ENCODE measurements at places on chromosomes 1 and 21.
A peak's percentile ranks its signal among the peaks of the same experiment; 100 is the strongest.

- DNase-seq, result peak; percentile 93
Measured at GRCh38 chr1:163361123-163361934, 39.6 kb downstream of the NUF2 start.

GRCh38 chr1:184836934-184837895, 82.6 kb upstream of the EDEM3 start:
- DNase-seq, result no peak

DNA sequence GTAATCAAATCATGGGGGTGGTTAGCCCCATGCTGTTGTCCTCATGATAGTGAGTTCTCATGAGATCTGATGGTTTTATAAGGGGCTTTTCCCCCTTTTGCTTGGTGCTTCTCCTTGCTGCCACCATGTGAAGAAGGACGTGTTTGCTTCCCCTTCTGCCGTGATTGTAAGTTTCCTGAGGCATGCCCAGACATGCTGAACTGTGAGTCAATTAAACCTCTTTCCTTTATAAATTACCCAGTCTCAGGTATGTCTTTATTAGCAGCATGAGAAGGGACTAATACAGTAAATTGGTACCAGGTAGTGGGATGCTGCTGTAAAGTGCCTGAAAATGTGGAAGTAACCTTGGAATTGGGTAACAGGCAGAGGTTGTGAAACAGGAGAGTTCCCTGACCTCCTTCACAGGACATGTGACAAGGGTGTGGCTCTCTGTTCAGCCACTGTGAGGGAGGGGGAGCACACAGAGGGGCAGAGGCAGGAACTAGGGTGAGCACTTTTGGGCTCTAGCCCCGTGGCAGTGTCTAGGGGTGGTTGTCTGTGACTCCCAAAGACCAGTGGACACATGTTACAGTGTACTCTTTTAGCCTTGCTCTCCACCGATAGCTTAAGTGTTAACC, 105.3 kb downstream of the BACH1 start:
- DNase-seq, result no peak

DNA sequence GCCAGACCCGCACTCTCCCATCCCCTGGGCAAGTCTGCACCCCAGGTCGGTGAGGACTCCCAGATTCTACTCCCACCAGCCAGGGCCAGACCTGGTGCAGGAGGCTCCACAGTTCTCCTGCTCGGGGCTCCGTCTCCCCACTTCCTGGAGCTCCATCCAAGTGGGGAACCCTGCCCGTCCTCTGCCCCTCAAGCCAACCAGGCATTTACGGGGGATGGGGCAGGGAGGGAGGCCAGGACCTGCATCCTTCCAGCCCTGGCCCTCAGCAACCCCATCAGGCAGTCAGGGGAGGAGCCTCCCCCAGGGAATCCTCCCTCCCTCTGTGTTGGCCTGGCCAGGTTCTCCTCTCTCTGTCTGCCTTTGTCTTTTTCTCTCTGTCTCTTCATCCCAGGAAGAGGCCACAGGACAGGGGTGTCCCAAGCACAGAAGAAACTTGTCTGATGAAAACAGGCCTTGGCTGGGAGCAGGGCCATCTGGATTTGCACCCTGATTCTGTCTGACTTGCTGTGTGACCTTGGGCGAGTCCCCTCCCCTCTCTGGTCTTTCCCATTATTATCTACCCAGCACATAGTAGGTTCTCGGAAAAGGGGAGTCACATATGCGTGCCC, 18.5 kb upstream of the EPHA2 start:
- no peak for DNase-seq

- no peak for DNase-seq
Measured at GRCh38 chr1:112470966-112471365, 37.8 kb upstream of the WNT2B start.

GRCh38 chr1:180793451-180793850, 119.2 kb upstream of the KIAA1614 start:
- no peak for DNase-seq

GRCh38 chr1:31007462-31007991, 58.0 kb downstream of the PUM1 start:
- no peak for DNase-seq

DNA sequence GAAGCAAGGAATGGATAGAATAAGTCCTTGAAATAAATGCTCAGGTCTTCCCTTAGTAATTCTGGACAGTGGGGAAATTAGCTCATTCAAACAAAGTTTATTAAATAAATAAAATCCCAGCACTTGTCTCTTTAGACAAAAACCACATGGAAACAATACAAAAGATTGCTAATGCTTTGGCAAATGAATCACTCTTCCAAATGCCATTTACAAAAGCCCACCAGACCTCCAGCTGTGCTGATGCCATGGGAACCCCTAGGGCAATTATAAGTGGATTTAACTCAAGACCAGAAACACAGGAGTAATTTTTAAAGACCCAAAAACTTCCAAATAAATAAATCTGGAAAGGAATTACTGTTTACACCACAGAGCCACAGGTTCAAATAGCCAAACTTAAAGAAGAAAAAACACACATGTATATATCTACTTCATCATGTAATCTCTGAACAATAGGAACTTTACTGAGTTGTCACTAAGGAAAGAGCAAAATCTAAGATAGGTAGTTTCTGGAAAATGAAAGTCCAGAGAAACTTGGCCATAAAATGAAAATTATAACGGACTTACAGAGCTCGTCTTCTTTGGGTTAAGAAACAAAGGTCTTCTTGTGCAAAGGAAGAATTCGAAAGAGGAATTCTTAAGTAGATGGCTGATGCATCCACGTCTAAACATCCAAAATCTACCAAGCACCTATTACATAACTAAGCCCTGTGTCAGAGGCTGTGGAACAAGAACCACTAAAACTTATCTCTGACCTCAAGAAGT, 399.4 kb downstream of the SMYD3 start:
- no peak for DNase-seq

GRCh38 chr1:13929313-13929712, 229.3 kb downstream of the PRDM2 start:
- DNase-seq, result no peak

DNA sequence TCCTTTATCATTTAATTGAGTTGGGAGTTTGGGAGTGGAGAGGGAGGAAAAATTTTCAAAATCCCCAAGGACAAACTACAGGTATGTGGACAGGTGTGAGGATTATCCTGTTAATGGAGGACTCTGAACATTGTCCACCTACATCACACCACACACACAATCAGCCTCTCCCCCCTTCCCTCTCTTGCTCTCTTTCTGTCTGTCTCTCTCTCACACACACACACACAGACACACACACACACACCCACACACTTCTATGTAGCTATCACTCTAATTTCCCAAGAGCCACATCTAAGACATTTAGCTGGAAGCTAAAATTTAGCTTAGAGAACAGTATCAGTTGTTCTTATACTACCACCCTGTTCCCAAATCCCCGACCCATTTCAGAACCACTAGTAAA, 1.5 kb downstream of the S100A8 start:
- no peak for DNase-seq

DNA sequence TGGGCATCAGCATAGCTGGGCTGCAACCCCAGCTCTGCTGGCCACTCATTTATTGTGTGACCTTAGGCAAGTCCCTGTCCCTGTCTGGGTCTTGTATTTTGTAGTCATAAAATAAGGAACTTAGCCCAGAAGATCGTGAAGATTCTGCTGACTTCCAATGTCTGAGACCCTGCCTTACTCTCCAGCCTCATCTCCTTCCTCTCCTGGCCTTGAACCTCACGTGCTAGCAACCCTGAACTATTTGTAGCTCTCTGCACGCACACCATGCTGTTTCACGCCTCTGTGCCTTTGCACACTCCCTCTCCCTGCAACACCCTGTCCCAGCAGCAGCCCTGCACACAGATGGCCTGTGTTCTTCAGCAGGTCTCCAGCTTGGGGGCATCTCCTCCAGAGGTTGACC, 121.1 kb downstream of the LACTBL1 start:
- DNase-seq, result no peak

DNA sequence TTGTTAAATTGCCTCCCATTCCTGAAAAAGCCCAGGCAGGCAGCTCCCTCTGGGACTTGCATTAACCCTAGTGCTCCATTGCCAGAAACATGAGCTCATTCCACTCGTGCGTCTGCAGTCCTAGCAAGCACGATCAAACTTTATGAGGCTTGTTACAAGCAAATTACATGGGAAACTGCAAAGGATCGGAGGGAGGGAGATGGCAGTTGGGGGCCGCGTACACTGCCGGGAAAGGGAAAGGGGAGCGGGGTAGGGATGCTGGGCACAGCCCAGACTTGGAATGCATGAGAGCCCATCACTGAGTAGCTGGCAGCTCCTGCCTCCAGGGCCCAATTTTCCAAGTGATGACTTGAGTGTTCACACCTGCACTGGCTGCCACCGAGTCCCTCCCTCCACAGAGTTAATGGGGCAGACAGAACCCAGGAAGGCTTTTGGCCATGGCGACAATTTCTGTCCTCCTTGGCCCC, 169.9 kb downstream of the BRINP2 start:
- no peak for DNase-seq

DNA sequence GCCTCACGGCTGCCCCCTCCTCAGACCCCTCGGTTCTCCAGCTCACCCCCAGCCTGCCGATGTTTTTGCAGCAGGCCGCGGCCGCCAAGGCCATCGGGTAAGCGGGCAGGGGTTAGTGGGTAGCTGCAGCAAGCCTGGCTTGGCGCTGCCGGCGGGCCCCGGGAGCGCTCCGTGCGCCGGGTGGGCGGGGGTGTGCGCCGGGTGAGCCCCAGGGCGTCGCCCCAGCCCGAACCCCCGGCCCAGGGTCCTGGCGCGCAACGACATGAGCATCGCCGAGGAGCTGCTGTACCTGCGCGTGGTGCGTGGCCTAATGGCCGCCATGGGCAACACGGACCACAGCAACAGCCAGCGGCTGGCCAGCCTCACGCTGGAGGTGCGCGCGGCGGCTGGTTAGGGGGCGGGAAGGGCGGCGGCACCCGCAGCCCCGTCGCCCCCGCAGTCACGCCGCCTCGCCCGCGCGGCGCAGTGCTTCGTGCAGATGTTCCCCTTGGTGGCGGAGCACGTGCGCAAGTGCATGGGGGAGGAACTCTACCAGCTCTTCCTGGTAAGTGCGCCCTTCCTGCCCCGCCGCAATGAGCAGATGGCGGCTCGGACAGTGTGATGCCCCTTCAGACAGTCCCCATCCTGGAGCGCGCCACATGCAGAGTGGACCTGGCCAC, 6.5 kb downstream of the RNU5D-1 start:
- no peak for DNase-seq

DNA sequence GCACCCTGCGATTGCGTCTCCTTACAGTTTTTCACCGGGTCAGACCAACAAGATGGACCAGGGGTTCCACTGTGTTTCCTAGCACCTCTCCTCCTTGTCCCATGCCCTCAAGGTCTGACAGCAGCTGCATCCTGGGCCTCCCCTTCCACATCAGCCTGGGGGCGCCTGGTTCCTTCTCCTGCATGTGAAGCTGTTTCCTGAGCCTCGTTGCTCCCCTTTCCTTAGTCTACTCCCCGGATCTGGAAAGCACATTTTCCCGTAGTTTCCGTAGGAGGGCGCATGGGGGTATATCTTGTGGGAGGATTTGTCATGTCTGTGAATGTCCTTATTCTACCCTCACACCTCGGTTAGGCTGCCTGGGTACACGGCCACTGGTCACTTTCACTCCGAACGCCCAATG, 6.1 kb downstream of the PRDM15 start:
- DNase-seq, result no peak

DNA sequence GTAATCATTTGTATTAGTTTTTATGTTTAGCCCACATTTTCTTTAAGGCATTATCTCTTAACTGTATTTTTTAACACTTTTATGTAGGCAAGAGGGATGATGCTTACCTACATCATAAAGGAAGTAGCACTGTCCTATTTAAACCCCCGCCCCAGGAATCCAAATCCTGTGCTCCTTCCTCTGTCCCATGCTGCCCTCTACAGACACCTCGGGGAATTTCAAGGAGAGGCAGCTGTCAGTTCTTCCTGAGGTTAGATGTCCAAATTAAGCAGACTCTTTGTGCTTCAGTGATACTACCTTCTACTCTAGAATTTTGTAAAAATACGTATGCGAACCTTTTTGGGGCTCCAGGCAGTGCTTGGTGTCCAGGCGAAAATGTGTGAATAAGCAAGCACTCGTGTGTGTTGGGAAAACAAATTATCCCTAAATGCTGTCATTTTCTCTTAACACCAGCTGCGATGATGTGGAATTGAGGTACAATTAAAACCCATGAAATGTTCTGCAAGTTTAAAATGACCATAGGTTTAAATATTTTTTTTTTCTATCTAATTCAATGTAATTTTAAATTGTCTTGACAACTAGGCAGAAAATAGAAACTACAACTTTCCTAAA, 19.2 kb downstream of the CRCT1 start:
- DNase-seq, result peak; percentile 20

DNA sequence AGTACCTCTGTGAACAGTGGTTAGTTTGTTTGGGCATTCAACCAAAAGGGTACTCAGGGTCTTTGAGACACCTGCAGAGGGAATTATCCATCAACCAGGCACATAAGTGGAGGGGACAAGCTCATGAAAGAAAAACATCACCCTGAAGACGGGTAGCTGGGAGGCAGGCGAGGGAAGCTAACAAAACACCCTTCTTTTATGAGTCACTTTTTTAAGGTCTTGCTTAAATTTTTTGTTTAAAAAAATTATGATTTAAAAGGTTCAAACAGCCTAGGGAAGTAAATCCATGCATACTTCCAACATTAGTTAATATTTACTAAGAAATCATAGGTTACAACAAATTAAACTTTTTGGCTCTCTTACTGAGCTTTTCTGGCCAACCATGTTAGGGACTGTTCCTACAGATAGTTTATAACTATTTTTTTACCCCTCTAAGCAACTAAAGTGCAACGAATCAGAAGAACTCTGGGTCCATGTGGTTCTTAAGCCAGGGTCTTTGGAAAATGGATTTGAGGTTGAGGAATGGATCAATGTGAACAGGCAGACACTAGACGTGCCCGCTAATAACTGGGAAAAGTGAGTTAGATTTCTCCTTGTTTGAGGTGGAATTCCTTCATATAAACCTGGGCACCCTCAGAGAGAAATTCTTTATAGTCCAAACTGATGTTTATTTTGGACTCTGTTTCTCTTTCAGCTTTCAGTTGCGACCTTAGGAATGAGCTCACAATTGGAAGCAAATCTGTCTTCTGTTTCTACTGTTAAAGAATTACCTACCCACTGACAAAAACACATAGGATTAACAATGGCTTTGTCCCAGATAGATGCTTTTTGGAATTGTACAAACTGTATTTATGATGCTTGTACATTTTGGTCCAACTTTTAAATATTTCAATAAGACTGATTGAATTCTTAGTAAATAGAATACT, 123.0 kb downstream of the LYPLAL1 start:
- peak; percentile 16 for DNase-seq

All from NCI-H2081 (cell line).